ENCODE measurements at places on chromosomes 6 and 20. TPM values are rescaled to one million over a fixed set of nuclear protein-coding genes. Genes with fewer than 3 reads are reported as not detected.
A peak's percentile ranks its signal among the peaks of the same experiment; 100 is the strongest.

Gene MMUT
- 24.1 TPM for total RNA-seq

DNA sequence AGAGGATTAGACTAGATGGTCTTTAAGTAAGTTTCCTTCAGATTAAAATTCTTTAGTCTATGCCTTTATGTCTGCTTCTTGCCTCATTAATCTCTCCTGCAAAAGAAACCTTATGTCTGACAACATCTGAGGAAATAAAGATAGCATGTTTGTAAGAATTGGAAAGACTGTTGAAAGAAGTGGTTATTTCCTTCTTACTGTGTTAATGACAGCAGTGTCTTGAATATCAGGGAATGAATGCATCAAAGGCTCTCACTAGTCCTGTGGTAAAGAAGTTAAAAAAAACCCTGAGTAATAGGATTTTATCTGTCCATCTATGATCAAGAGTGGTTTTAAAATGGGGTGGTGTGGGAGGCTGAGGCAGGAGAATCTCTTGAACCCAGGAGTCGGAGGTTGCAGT is 302.0 kb downstream of the PRL start:
- DNase-seq: no peak

DNA sequence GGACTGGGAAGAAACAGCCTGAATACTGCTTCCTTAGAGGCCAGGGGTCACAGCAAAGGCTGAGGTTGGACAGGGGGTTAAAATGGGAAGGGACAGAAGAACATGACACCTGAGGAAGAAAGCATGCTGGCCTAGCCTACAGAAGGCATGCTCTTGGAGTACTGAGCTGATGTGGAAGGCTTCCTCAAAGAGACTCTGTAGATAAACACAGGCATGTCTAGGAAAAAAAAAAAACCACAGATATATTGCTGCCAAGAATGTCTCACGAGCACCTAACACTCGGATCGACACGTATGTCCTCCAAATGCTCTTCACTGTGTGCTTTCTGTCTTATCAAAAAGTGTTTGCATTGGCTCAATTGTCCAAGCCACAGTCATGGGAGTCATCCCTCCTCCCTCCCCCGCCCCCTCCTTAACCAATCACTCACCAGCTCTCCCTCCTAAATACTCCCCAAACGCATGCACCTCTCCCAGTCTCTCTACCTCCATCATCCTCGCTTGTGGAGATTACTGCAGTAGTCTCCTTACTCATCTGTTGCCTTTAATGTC is 101.1 kb upstream of the LRFN2 start:
- no peak for DNase-seq

DNA sequence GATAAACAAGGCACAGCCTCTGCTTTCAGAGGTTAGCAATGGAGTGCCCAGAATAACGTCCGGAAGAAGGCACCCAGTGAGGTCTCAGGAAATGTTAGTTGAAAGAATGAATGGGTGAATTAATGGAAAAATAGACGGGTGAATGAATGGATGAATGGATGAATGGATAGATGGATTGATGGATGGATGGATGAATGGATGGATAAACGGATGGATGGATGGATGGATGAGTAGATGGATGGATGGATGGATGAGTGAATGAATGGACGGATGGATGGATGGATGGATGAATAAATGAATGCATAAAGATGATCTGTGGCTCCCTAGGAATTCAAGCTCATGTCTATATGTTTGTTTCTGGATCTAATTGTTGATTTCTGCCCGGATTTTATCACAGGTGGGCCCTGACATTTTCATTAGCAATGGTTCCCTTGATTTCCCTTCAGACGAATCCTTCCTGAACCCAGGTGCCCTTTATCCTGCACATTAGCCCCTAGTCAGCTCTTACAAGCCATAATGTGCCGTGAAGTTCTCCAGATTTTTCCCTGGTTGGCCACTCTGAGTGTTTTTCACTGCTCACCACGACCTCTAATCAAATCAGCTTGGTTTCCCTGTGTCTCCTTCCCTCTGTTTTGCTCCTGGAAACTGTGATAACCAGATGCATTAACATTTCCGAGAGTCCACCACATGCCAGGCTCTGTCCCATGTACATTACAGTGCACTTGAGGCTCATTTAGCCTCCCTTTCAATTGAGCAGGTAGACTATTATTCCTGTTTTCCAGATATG is 22.2 kb downstream of the TSHZ2 start:
- no peak for DNase-seq

DNA sequence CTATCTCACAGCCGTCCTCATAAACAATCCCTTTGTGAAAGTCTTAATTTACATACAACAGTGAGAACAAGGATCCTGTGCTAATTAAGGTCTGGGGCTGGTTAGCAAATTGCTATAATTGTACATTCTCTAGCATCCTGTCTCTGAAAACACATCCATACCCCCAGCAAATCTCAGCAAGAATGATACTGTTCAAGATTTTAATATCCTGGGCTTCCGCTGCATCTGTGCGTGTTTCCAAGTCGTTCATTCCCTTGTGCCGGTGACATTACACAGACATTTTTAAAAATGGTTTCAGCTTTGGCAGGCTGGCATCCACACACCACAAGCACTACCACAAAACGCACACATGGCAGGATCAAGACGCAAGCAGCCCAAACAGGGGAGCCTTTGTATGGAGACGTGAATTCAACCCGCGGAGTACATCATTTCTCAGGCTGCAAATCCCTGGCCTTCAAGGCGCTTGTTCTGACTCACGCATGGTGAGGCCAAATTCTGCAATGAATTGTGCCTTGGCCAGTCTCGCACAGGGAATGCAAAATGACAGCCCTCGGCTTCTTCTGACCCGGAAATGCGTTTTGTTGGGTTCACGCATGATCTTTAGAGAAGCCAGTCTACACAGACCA is 20.3 kb downstream of the ZMYND8 start:
- DNase-seq: peak; percentile 92

Gene PTCRA
- total RNA-seq: 0.50 TPM

Gene HECA
- total RNA-seq: 30.4 TPM

- no peak for DNase-seq
These were observed 74.6 kb downstream of the BACH2 start for GRCh38 chr6:90222008-90222407.

- DNase-seq: peak; percentile 66
These were observed 3.9 kb downstream of the CNKSR3 start for GRCh38 chr6:154506582-154506981.

- no peak for DNase-seq
These were observed 140.3 kb upstream of the TCF21 start for GRCh38 chr6:133748628-133749027.

GRCh38 chr20:53691060-53691810 is 97.6 kb upstream of the ZNF217 start:
- DNase-seq: no peak

Gene ANKRD6
- 44.5 TPM for total RNA-seq

DNA sequence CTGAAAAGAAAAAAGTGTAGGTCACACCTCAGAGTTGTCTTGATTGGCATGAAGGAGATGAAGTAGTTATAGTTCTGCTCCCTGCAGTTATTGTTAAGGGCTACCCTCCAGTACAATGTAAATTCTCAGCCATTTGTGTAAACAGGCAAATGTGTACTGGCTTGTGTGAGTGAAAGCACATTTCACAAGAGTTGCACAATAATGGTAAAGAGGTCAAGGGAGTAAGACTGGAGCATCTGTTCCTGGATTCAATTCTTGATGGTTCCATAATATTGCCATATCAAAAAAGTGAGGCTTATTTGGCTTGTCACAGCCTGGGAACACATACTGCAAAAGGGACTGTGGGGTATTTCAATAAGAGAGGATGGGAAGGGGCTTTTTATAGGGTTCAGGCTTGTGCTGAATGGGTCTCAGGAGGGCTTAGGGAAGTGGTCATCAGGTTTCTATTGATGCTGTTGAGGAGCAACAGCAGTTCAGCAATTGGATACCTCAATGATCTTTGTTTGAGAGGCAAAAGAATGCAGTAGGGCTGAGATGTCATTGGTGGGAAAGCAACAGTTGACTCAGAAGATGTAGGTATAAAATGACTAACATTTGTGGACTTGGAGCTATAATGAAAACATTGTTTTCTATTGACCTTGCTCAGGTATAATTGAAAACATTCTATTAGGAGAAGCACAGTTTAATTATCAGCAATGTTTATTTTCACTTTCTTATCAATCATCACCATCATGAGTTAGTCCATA is 402.6 kb downstream of the BCKDHB start:
- no peak for DNase-seq

Gene IGF2R
- 53.0 TPM for total RNA-seq

DNA sequence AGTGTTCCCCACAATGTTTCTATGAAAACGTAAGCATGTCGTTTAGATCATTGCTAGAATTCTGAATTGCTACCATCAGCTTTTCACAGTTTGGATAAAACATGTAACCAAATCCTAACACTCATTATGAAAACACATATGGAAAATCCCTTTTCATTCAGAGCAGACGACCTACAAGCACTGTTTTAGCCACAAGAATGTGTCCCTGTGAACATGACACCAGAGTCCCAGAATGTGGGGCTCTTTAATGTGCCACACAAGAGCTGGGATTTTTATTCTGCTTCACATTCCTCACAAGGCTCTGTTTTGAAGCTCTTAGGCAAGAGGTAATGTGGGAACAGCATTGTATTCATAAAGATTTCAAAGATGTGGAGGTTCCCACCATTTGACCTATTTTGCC is 141.1 kb upstream of the CITED2 start:
- DNase-seq: no peak

GRCh38 chr6:18352842-18353241 is 34.3 kb upstream of the RNF144B start:
- no peak for DNase-seq

GRCh38 chr6:129903082-129903481 is 42.0 kb upstream of the TMEM244 start:
- no peak for DNase-seq

Gene YWHAB
- total RNA-seq: 139 TPM

Gene ALDH8A1
- total RNA-seq: 1.8 TPM

Gene ECT2L
- total RNA-seq: 0.89 TPM
